ENCODE measurements at places on chromosomes 16 and 17. TPM values are rescaled to one million over a fixed set of nuclear protein-coding genes. Genes with fewer than 3 reads are reported as not detected.

GRCh38 chr16:62968-63391, 9.4 kb downstream of the SNRNP25 start:
- no peak for DNase-seq

DNA sequence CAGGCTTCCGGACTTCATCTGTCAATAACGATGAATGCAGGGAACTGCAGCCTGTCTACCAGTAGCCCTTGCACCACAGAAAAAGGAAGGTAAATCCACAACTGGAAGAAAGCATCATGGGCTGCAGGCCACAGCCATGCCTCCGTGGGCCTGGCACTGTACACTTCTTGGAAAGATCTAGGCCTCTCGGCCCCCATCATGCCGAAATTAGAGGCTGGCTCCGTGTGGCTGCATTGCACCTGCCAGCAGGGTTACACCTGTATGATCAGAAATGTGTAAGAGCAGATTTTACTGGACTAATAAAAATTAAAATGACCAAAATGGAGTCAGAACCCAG, 52.2 kb downstream of the SDK2 start:
- no peak for DNase-seq

DNA sequence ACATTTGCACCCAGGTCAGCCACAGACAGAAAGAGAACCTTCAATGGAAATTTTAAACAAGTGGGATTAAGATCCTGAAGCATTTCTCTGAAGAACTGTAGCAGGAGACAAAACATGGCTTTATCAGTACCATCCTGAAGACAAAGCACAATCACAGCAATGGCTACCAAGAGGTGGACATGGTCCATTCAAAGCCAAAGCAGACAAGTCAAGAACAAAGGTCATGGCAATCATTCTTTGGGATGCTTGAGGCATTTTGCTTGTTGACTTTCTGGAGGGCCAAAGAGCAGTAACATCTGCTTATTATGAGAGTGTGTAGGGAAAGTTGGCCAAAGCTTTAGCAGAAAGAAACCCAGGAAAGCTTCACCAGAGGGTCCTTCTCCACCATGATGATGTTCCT, 248.2 kb downstream of the TOX3 start:
- DNase-seq, result no peak

DNA sequence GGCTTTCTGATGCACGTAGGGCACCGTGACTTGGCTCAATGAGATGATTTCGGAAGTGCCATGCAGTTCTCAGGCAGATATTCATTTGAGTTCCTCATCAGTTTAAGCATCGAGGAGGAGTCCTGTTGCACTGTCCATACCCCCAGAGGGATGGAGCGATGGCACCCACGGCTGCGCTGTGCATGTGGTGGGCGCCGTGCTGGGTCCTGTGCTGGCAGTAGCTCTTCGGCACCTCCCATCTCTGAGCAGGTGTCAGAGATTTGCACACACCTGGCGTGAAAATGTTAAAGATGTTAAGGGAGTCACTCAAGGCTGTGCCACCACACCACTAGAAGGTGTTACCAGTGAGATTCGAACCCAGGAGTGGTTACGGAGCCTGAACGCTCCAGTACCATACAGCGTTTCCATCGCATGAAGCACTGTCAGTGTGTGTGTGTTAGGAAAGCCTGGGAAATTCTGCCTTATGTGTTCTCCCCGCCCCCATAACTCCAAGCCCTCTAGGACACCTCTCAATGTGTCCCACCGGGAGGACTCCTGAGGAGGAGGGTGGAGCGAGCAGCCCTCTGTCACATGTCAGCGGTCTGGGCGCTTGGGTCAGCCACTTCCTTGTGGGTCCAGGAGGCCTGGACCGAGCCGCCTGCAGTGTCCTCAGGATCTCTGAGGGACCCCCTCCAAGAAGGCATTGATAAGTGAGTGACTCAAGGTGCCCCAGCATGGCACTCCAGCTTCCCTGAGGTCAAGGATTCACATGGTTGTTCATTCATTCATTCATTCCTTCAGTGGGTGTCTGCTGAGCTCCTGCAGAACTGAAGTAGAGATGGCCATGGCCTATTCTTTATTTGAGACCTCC, 3.8 kb downstream of the MRC2 start:
- no peak for DNase-seq

PPP1R27 gene
- 0.62 TPM for total RNA-seq

KRTAP3-2 gene
- not detected for total RNA-seq

All from osteocyte (in vitro differentiated cells).